Activated CD8-positive, alpha-beta T cell treated with anti-CD3 and anti-CD28 coated beads, Interleukin-2, amount 10 ng/mL, durations not matched to agents 7 days and 5 days (primary cell): ENCODE measurements at places on chromosomes 13 and 19. TPM values are rescaled to one million over a fixed set of nuclear protein-coding genes. Genes with fewer than 3 reads are reported as not detected.

Gene ANO8
- 13.6 TPM for total RNA-seq

Gene PRTN3
- not detected for total RNA-seq

Gene FCAR
- total RNA-seq: not detected

DNA sequence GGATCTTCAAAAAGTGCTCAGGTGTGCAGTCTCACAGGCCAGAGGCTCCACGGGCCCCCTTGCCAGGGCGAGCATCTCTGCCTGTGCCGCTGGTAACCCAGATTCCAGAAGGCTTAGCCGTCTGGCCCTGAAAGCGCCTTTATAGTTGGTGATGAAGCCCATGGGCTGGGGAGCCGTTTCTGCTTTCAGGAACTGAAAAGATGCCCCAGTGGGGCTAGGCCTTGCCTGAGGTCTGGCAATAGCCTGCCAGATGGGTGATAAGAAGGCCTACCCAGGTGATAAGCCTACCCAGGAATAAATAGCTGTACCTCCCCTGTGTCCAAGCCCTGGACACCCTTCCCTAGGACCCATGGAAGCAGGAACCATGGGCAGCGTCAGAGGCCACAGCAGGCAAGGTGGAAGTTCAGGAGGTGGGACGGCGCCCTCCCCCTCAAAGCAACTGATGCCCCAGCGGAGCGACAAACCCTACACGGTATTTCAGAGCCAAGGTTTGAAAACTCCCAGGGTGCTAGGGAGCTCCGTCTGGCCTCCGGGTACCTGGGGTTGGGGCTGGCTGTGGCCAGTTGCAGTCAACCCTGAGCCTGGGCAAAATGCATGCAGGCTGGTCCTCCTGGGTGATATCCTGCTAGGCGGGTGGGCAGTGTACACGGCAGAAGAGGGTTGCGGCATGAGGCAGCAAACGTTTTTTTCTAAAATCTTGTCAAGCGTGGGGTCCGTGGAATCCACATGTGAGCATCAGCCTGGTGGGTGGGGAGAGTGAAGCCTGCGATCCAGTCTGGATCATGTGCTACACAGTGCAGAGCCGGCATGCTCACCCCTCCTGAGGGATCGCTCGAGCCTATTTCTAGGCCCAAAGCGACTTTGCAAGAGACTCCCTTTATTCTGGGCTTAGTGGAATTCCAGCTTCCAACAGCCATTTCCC, 45.3 kb downstream of the ACTN4 start:
- H3K27me3 ChIP-seq: no peaks in the 10 kb centered on the region
- peak overlapping the region; percentile 88 for H3K27ac ChIP-seq
- peaks cover 49% of the 10 kb centered on the region for H3K36me3 ChIP-seq
- no peak for DNase-seq
- H3K4me3 ChIP-seq: peak overlapping the region; percentile 61
- H3K4me1 ChIP-seq: peaks cover 88% of the 10 kb centered on the region

DNA sequence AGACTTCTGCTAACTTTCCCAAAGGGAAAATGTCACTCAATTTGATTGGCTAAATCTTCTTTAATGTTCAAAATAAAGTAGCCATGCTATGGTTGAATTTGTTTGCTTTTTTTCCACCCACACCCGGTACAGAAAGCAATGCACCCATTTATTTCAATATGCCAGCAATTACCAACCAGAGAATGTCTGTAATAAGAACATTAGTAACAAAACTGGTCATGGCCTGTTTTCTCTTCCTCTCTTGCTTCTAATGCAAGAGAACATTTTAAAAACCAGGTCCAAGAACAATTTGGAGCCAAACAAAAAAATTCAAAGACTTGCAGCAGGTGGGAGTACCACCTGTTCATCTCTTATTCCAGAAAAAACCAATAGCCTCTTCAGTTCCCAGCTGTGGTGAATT, 1108.8 kb upstream of the PCDH20 start:
- no peaks in the 10 kb centered on the region for H3K36me3 ChIP-seq
- DNase-seq: no peak
- H3K27ac ChIP-seq: no peak overlapping the region
- H3K27me3 ChIP-seq: no peaks in the 10 kb centered on the region
- no peak overlapping the region for H3K4me3 ChIP-seq

GRCh38 chr19:16185768-16186123, 536 bp downstream of the FAM32A start:
- peaks cover 35% of the 10 kb centered on the region for H3K36me3 ChIP-seq
- H3K27me3 ChIP-seq: peaks cover 3% of the 10 kb centered on the region
- DNase-seq: peak; percentile 70

- no peaks in the 10 kb centered on the region for H3K4me1 ChIP-seq
- no peak overlapping the region for H3K27ac ChIP-seq
- H3K4me3 ChIP-seq: no peak overlapping the region
- H3K36me3 ChIP-seq: peaks cover 65% of the 10 kb centered on the region
- no peaks in the 10 kb centered on the region for H3K27me3 ChIP-seq
Measured at GRCh38 chr19:29988351-29988750, 46.3 kb downstream of the URI1 start.

DNA sequence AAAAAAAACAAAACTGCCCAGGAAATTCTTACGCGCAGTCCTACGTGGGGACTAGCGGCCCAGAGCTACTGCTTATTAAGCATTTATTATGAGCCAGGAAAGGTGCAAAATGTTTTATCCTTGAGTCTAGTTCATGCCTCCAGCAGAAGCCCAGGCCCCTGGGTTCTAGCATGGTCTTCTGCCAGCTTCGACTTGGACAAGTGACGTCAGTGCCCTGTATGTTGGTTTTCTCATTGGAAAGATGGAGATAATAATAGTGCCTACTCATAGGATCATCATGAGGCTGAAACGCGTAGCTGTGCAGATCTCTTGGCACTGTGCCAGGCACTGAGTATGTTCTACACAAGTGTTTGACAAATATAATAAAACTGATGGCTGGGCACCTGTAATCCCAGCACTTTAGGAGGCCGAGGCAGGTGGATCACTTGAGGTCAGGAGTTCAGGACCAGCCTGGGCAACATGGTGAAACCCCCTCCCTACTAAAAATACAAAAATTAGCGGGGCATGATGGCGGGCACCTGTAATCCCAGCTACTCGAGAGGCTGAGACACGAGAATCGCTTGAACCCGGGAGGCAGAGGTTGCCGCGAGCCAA, 12.4 kb upstream of the SULT2B1 start:
- no peaks in the 10 kb centered on the region for H3K36me3 ChIP-seq
- no peaks in the 10 kb centered on the region for H3K4me1 ChIP-seq
- H3K27me3 ChIP-seq: no peaks in the 10 kb centered on the region
- H3K27ac ChIP-seq: no peak overlapping the region
- H3K4me3 ChIP-seq: no peak overlapping the region

DNA sequence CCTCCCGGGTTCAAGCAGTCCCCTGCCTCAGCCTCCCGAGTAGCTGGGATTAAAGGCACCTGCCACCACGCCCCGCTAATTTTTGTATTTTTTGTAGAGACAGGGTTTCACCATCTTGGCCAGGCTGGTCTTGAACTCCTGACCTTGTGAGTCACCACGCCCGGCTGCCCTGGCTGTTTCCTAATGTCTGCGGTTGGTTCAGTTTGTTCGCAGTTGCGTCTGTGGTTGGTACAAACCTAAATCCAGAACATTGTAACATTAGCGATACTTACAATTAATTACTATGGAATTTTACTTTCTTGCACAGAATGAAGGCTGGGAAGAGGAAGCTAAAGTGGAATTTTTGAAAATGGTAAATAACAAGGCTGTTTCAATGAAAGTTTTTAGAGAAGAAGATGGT, 38.1 kb downstream of the RNF17 start:
- H3K4me1 ChIP-seq: no peaks in the 10 kb centered on the region
- DNase-seq: no peak
- H3K27me3 ChIP-seq: peaks cover 19% of the 10 kb centered on the region
- no peaks in the 10 kb centered on the region for H3K36me3 ChIP-seq

DNA sequence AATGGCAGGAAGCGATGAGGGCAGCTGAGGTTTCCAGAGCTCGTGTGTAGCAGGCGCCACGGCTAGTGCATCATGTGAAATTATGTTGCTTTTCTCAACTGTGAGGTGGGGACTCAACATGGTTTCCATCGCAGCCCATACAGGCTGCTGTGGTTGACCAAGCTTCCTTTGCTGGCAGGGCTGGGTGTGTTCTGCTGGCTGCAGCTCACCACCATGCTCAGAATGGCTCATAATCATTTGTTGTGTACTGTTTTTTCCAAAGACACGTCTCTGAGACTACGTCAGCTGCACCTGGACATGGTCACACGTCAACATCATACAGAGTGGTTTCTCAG, 16.1 kb upstream of the RASA3 start:
- peaks cover 81% of the 10 kb centered on the region for H3K4me1 ChIP-seq
- peak overlapping the region; percentile 91 for H3K27ac ChIP-seq
- no peaks in the 10 kb centered on the region for H3K36me3 ChIP-seq
- peak; percentile 93 for DNase-seq

DNA sequence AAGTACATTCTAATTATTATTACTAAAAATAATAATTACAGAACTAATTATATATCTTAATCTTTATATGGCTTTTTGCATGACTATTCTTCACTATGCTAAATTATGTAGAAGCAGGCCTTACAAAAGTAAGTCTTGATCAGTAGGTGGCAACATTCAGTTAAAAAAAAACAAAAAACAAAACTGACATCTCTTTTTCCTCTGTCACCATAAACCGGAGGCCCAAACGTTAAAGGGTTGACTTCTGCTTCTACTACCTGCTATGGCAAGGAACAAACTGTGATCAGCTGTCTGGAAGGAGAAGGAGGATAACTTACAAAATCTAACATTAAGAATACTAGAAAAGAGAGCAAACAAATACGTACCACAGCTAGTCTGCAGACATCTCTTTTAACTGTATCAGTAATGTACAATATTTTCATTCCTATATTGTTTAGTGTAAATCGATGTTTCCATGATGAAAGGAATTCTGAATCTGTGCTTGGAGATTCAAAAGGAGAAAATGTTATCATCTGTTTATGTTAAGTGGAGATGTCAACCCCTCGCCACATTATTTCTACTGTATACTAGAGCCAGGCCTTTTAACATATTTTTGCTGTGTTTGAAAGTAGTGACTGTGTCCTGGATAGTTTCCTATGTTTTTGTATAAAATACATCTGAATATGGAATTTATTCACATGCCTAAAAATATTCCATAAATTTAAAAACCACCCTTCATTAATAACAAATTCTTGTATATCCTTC, 1525.4 kb downstream of the SLITRK1 start:
- no peak overlapping the region for H3K27ac ChIP-seq
- H3K4me1 ChIP-seq: no peaks in the 10 kb centered on the region
- H3K27me3 ChIP-seq: no peaks in the 10 kb centered on the region

DNA sequence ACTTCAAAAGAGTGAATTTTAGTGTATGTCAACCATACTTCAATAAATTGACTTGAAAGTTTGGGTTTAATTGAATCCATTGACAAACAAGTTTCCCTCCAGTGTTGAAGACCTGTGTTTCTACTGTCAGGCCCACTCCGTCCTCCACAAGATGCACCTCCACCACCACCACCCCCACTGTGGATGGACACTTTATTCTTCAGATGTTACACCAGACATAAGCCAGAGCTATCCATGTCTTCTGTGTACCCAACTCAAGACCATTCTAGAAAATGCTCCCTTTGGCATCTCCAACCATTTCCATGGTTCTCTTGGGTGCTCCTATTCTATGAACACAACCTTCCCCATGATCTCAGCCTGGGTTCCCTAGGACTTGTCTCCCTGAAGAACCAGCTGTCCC, 207.0 kb downstream of the COL4A1 start:
- H3K36me3 ChIP-seq: no peaks in the 10 kb centered on the region
- no peaks in the 10 kb centered on the region for H3K4me1 ChIP-seq
- H3K4me3 ChIP-seq: no peak overlapping the region
- no peak overlapping the region for H3K27ac ChIP-seq

DNA sequence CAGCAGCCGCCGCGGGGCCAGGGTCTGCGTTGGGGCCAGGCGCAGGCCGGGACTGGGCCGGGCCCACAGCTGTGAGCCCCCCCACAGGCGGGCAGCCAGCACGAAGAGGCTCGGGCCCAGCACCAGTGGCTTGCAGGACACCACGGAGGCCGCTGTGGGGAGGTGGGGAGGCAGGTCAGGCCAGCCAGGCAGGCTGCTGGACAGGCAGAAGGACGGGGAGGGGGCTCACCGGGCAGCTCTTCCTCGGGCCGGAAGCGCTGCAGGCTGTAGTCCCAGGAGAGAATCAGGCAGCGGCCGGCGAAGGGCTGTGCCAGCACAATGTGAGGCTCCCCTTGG, 8.3 kb downstream of the LGI4 start:
- no peak for DNase-seq
- H3K4me1 ChIP-seq: peaks cover 13% of the 10 kb centered on the region
- no peak overlapping the region for H3K4me3 ChIP-seq
- no peaks in the 10 kb centered on the region for H3K36me3 ChIP-seq
- H3K27ac ChIP-seq: no peak overlapping the region

DNA sequence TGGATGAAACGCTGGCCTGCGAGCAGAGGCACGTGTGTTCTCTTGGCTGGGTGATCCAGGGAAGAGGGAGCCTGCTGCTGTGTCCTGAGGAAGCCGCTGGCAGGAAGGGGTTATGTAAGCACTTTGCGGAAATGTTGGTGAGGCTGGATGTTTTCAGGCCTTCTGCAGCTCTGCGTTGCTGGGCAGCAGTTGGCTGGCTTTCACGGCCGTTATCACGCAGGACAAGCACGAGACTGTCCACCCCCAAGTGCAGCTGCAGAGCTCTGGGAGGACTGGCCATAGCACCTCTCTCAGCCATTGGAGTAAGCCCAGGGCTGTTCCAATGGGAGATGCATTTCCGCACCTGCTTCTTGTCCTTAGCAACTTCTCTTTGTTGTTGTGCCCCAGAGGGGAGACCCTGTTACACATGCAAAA, 146.9 kb upstream of the SOX21 start:
- no peak overlapping the region for H3K27ac ChIP-seq
- no peak for DNase-seq
